Endothelial cell of umbilical vein (primary cell): ENCODE measurements at places on chromosomes 6 and 20. TPM values are rescaled to one million over a fixed set of nuclear protein-coding genes. Genes with fewer than 3 reads are reported as not detected.

GRCh38 chr6:53910834-53911233, 116.0 kb downstream of the LRRC1 start:
- H3K36me3 ChIP-seq: peaks cover 6% of the 10 kb centered on the region
- peak overlapping the region; percentile 87 for H3K27ac ChIP-seq
- no peaks in the 10 kb centered on the region for H3K27me3 ChIP-seq
- peak; percentile 97 for DNase-seq
- no peak overlapping the region for H3K4me3 ChIP-seq
- H3K4me1 ChIP-seq: peaks cover 21% of the 10 kb centered on the region

- no peaks in the 10 kb centered on the region for H3K27me3 ChIP-seq
- no peaks in the 10 kb centered on the region for H3K36me3 ChIP-seq
- H3K4me1 ChIP-seq: no peaks in the 10 kb centered on the region
- DNase-seq: no peak
- no peak overlapping the region for H3K27ac ChIP-seq
These were observed 96.6 kb downstream of the TMEM242 start for GRCh38 chr6:157226761-157227160.

DNA sequence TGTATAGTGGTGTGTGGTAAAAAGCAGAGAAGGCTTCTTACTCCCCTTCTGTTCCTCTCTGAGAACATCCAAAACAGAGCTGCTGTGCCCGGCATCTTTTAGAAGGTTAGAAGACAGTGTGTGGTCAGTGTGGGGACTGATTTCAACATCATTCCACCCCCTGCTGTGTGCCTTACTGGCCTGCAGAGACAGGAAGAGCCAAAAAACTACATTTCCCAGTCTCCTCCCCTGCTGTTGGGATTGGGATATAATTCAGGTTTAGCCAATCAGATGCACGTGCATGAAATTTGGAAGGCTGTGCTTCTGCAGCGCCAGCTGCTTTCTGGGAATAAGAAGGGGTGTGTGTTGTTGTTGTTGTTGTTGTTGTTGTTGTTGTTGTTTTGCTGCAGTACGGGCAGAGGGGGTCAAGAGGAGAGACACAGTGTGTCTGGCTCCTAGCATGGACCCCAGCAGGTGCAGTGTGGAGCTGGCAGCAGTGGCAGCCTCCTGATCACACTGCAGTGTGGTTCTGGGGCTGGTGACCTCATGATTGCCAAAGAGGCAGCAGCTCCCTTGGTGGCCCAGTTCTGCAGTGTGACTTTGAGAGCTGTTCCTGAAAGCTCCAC, 74.7 kb downstream of the MRPL14 start:
- no peak overlapping the region for H3K4me3 ChIP-seq
- H3K27me3 ChIP-seq: no peaks in the 10 kb centered on the region
- peaks cover 26% of the 10 kb centered on the region for H3K4me1 ChIP-seq
- no peak for DNase-seq

- H3K36me3 ChIP-seq: no peaks in the 10 kb centered on the region
- H3K27me3 ChIP-seq: no peaks in the 10 kb centered on the region
- H3K27ac ChIP-seq: peak overlapping the region; percentile 94
- peaks cover 26% of the 10 kb centered on the region for H3K4me1 ChIP-seq
- H3K4me3 ChIP-seq: no peak overlapping the region
These were observed 93.6 kb upstream of the ADGRF1 start for GRCh38 chr6:47135772-47136171.

DNA sequence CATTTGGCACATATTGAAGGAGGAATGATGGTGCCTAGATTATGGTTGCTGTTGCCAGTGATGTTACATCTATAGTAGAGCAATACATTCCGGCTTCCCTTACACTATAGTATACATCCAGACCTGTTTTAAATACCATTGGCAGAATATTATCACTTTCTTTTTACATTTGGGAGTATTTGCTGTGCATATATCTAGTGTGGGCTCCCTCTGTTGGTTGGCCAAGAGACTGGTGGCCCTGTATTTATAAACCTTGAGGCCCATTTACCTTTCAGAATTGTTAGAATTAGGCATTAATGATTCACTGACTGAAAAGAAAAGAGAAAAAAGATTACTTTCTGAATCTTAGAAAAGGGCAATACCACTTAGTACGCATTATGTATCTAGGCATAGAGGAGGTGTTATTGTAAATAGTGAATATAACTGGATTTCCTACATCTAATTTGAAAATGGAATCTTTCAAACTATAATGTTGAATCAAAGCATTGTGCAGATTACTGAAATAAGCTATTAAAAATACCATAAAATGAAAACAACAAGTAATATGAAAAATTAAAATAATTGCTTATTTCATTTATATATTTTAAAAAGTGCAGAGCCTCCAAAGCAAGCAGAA, 628.8 kb upstream of the MAN1A1 start:
- no peaks in the 10 kb centered on the region for H3K27me3 ChIP-seq
- H3K36me3 ChIP-seq: no peaks in the 10 kb centered on the region
- H3K4me3 ChIP-seq: no peak overlapping the region
- H3K4me1 ChIP-seq: no peaks in the 10 kb centered on the region
- no peak for DNase-seq

GRCh38 chr20:17650301-17651128, 31.5 kb downstream of the RRBP1 start:
- H3K36me3 ChIP-seq: peaks cover 8% of the 10 kb centered on the region
- H3K27me3 ChIP-seq: no peaks in the 10 kb centered on the region

GRCh38 chr6:154661768-154662167, 71.4 kb upstream of the SCAF8 start:
- H3K27me3 ChIP-seq: no peaks in the 10 kb centered on the region
- H3K4me3 ChIP-seq: no peak overlapping the region
- DNase-seq: peak; percentile 92
- peak overlapping the region; percentile 61 for H3K27ac ChIP-seq
- H3K4me1 ChIP-seq: peaks cover 17% of the 10 kb centered on the region
- H3K36me3 ChIP-seq: no peaks in the 10 kb centered on the region

- H3K27ac ChIP-seq: no peak overlapping the region
- no peaks in the 10 kb centered on the region for H3K36me3 ChIP-seq
- DNase-seq: no peak
- no peak overlapping the region for H3K4me3 ChIP-seq
- no peaks in the 10 kb centered on the region for H3K4me1 ChIP-seq
These were observed 7.2 kb downstream of the C20orf202 start for GRCh38 chr20:1210501-1210900.

DNA sequence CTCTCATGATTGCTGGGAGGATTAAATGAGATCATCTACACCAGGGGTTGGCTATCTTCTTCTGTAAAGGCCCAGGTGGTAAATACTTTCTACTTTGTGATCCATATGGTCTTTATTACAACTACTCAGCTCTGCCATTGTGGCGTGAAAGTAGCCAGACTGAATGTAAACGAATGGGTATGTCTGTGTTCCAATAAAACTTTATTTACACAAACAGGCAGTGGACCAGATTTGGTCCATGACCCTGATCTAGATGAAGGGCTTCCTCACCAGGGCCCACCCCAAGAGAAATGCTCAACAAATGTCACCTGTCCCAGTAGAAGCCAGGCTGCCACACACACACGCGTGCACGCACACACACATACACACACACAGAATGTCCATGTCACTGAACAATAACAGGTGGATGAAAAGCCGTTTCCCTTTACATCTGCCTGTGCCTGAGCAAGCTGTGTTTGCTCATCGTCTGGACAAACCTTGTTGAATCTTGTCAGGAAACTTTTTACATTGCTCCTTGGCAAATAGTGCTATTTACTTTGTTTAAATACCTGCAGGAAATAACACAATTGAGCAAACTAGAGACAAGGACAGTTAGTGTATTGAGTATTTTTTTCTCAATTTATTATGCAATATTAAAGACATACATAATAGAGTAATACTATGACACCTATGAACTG, 114.3 kb downstream of the EYA2 start:
- H3K36me3 ChIP-seq: no peaks in the 10 kb centered on the region
- H3K27me3 ChIP-seq: no peaks in the 10 kb centered on the region
- DNase-seq: no peak
- H3K27ac ChIP-seq: no peak overlapping the region
- H3K4me3 ChIP-seq: no peak overlapping the region

DNA sequence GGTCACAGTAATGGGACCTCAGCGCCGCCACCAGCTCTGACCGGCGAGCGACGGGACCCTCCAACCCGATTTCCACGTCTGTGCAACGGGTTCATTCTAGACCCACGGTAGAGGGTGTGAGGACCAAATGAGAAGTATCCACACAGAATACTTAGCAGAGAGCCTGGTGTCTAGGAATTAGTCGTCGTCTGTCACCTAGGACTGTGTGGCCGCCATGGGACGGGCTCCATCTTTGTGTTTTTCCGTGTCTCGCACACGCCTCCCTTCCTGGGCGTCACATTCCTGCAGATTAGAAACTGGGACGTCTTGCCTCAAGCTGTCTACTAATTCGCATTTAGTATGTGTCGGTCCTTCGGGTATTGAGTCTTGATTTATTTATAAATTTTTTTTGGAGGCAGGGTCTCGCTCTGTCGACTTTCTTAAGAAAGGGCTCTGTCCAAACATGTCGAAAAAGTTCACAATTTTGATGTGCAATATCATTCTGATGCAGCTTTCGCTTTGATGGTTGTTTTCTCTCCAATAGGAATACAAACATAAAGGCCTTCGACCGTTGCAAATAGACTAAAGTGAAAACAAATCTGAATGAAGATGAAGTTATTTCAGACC, 563 bp downstream of the MGME1 start:
- peak overlapping the region; percentile 92 for H3K27ac ChIP-seq
- H3K27me3 ChIP-seq: no peaks in the 10 kb centered on the region
- H3K4me3 ChIP-seq: peak overlapping the region; percentile 30
- H3K36me3 ChIP-seq: no peaks in the 10 kb centered on the region

DNA sequence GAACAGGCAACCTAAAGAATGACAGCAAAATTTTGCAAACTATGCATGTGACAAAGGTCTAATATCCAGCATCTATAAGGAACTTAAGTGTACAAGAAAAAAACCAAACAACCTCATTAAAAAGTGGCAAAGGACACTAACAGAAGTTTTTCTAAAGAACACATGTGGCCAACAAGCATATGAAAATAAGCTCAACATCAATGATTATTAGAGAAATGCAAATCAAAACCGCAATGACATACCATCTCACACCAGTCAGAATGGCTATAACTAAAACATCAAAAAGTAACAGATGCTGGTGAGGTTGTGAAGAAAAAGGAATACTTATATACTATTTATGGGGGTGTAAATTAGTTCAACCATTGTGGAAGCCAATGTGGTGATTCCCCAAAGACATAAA, 5.5 kb downstream of the RFPL4B start:
- no peaks in the 10 kb centered on the region for H3K36me3 ChIP-seq
- H3K27me3 ChIP-seq: peaks cover 9% of the 10 kb centered on the region
- no peak for DNase-seq
- no peak overlapping the region for H3K4me3 ChIP-seq
- no peaks in the 10 kb centered on the region for H3K4me1 ChIP-seq

GRCh38 chr6:39193201-39193791, 36.0 kb downstream of the KCNK5 start:
- H3K27ac ChIP-seq: no peak overlapping the region
- H3K4me3 ChIP-seq: no peak overlapping the region
- H3K4me1 ChIP-seq: no peaks in the 10 kb centered on the region
- no peaks in the 10 kb centered on the region for H3K36me3 ChIP-seq
- no peaks in the 10 kb centered on the region for H3K27me3 ChIP-seq

- H3K4me1 ChIP-seq: no peaks in the 10 kb centered on the region
- no peaks in the 10 kb centered on the region for H3K36me3 ChIP-seq
- H3K27me3 ChIP-seq: no peaks in the 10 kb centered on the region
- no peak overlapping the region for H3K4me3 ChIP-seq
- no peak for DNase-seq
- no peak overlapping the region for H3K27ac ChIP-seq
These were observed 9.0 kb downstream of the NKAIN2 start for GRCh38 chr6:123812621-123813020.

DNA sequence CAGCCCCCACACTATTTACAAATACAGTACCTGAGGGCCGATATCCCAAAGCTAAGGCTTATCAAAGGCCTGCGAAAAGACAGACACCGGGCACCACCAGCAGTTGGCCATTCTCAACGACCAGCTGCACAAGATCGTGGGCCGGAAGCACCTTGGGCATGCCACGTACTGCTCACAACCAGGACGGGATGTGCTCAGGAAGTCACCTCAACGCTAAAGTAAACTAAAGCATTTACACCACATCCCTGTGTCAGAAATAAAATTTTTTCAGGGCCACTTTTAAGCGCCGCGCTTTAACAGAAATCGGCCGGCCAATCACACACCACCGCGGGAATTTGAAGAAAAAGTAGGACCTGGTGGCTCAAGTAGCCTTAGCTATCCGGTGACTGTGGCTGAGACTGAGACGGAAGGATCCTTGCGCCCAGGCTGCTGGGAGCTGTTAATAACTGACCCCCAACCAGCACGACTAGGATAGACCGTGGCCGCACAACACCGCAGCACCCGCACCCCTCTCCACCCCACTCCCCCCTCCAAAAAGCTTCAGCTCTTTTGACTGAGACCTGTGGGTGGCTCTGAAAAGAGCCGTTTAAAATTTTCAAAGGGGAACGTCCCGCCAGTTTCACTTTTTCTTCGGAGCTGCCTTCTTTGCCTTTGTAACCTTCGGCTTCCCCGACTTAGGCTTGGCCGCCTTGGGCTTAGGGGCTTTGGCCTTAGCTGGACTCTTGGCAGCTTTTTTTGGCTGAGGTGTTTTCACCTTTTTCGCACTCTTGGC, 131.2 kb upstream of the BTN3A2 start:
- H3K27ac ChIP-seq: peak overlapping the region; percentile 83
- H3K27me3 ChIP-seq: no peaks in the 10 kb centered on the region
- peak overlapping the region; percentile 59 for H3K4me3 ChIP-seq
- DNase-seq: peak; percentile 71

- DNase-seq: peak; percentile 95
- no peak overlapping the region for H3K4me3 ChIP-seq
- H3K27me3 ChIP-seq: no peaks in the 10 kb centered on the region
- peak overlapping the region; percentile 53 for H3K27ac ChIP-seq
- peaks cover 43% of the 10 kb centered on the region for H3K4me1 ChIP-seq
These were observed 428.1 kb upstream of the NOX3 start for GRCh38 chr6:155883741-155884140.

Gene SSTR4
- not detected in 2 replicates for polyA plus RNA-seq

Gene LY6G6C
- 0.33 and 0.41 TPM in 2 replicates for polyA plus RNA-seq

Gene SCRT2
- polyA plus RNA-seq: not detected in 2 replicates

Gene SOX18
- polyA plus RNA-seq: 20.9 and 21.8 TPM in 2 replicates

Gene HLA-DOB
- 0.10 and 0.54 TPM in 2 replicates for polyA plus RNA-seq

Gene HLA-DRA
- not detected in 2 replicates for polyA plus RNA-seq

Gene GGTLC1
- polyA plus RNA-seq: not detected in 2 replicates
